Activated T-cell treated with anti-CD3 and anti-CD28 coated beads, Interleukin-2, amount 50 U/mL, for 72 hours (primary cell): ENCODE measurements at places on chromosomes 5 and 9. TPM values are rescaled to one million over a fixed set of nuclear protein-coding genes. Genes with fewer than 3 reads are reported as not detected.

OR1J1 gene
- not detected for total RNA-seq

DNA sequence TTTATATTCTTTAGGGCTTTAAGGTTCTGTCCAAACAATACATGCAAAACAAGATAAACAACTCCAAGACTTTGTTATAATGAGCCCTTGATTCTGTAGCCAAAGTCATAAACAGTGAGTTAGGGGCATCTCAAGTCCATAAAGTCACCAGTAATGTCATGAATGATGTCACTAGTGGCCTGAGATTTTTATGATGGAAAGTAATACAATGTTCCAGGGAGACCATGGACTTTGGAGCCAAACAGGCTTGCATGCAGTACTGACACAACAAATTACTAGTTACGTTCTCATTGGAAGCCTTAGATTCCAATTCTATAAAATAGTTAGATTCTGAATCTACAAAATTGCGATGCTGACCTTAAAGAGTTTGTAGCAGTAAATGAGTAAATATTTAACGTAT is 280.0 kb downstream of the HINT1 start:
- no peaks in the 10 kb centered on the region for H3K4me1 ChIP-seq
- no peak for DNase-seq
- H3K4me3 ChIP-seq, result no peak overlapping the region

DNA sequence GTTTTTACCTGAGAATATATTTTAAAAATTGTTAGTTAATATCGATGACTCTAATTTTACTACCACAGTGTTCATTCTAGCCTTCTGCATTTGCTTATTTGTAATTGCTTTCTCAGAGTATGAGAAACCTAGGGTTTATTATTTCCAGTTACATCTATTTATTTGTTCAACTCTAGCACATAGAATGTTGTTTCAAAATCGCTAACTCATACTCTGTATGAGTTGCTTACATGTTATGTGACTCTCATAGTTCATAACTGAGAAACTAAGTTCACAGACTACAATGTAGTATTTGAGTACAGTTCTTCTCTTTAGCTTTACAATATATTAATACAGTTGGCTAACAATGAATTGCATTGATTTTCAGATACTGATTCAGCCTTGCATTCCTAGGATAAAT is 103.2 kb downstream of the MACROH2A1 start:
- no peak overlapping the region for H3K4me3 ChIP-seq
- no peak for DNase-seq
- H3K27ac ChIP-seq, result no peak overlapping the region
- H3K36me3 ChIP-seq, result no peaks in the 10 kb centered on the region
- H3K4me1 ChIP-seq, result no peaks in the 10 kb centered on the region
- peaks cover 7% of the 10 kb centered on the region for H3K27me3 ChIP-seq

DNA sequence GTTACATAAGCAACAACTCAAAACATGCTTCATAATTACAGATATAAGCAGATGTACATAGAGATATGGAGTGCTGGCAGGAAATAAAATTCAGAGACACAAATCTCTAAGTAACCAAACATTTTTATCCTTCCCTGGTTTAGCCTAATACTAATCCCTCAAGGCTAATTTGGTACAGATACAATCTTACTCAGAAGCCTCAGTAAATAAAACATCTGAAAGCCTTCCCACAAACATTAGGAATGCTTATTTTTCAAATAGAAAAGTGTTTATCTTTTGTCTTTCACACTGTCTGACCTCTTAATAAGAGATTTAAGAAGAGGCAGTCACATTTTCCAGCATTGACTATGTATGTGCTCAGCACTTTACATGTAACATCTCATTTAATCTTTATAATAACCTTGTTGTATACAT is 399.4 kb downstream of the ARRDC3 start:
- H3K27ac ChIP-seq, result no peak overlapping the region
- DNase-seq, result no peak
- no peaks in the 10 kb centered on the region for H3K4me1 ChIP-seq
- no peaks in the 10 kb centered on the region for H3K36me3 ChIP-seq
